ENCODE measurements at places on chromosomes 4 and X.

GRCh38 chr4:13635286-13635799 lies 7.8 kb upstream of the BOD1L1 start:
- DNase-seq, result no peak

GRCh38 chrX:119826399-119826959 lies 26.3 kb downstream of the UPF3B start:
- DNase-seq, result no peak

- peak; percentile 8 for DNase-seq
These were observed 8.0 kb upstream of the KCNE5 start for GRCh38 chrX:109632906-109633504.

DNA sequence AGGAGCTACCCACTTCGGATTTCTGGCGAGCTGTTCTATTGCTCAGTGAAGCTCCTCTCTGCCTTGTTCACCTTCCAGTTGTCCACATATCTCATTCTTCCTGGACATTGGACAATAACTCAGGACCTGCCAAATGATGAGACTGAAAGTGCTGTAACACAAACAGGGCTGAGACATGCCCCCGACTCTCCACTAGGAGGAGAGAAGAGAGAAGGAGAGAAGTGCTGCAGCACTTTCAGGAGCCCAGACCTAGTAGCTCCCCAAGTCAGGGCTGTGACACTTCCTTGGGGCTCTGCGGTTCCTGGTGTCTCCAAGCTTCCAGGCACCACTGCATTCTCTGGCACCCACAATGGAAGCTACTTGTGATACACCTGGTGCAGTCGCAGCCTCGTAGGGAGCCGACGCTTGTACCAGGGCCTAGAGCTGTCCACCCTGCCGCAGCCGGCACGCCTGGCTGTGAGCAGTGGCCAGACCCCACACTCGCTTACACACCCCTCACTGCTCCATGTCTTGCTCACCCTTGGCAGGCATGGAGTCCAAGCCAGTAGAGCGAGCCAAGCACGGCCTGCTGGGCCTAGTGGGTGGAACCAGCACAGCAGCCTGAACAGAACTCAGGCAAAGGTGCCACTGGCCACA lies 234.9 kb downstream of the TECRL start:
- DNase-seq, result no peak

DNA sequence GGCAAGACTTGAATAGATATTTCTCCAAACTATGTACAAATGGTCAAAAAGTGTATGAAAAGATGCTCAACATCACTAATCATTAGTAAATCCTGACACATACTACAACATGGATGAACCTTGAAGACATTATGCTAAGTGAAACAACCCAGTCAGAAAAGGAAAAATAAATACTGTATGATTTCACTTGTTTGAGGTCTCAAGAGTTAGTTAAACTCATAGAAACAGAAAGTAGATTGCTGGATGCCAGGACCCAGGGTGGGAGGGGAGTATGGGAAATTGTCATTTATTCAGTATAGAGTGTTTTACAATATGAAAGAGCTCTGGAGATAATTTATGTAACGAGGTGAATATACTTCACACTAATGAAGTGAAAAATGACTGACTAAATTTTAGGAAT lies 32.4 kb downstream of the PRMT9 start:
- DNase-seq, result no peak

GRCh38 chrX:150536455-150537116 lies 31.8 kb upstream of the MTM1 start:
- no peak for DNase-seq

DNA sequence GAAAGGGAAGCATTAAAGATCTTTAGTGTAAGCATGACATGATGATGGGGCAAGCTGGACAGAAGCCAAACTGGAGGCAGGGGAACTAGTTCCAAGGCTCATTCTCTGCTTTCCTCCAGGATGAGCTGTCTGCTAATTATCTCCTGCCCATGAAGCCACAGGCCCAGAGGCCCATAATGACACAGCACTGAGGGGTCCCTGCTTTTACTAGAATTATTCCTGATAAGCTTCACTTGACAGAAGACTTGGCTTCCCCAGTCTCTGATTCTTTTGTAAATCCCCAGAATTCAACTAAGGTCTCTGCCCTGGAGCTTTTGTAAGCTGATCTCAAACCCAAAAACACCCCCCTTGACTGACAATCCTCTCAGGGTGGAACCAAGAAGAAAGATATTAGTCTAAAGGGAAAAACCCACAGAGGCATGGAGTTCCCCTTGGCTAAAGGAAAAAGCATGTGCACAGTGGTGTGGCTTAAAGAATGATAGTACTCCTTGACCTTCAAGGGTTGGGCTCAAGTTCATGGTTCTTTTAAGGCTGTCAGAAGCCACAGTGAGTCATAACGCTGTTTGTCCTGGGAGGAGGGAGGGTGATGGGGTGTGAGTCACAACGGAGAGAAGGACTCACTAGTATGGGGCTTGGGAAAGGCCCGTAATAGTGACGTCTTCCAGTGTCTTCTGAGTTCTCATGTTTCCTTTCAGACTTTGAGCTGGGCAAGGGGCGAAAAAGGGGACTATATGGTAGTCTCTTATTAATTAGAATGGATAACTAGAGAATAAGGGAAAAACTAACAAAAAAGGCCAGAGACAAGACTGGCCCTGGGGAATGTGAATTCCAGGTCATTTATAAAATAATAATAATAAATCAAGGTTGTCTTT lies 146.0 kb upstream of the CPEB2 start:
- DNase-seq, result peak; percentile 5

Data from thyroid gland (tissue), 4 donors.